ENCODE measurements at places on chromosomes 3 and 15.

DNA sequence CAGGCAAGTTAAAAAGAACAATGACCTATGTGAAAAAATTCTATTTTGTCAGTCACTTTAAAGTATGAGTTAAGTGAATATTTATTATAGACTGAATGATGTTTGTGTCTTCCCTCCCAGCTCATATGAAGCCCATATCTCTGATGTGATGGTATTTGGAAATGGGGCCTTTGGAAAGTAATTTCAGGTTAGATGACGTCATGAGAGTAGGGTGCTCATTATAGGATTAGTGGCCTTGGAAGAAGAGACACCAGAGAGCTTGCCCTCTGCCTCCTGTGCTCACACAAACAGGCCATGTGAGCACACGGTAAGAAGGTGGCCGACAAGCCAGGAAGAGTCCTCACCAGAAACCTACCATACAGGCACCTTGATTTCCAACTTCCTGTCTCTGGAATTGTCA, 138.8 kb upstream of the TNIK start:
- no peak for DNase-seq

GRCh38 chr15:77720655-77721054, 87.9 kb upstream of the LINGO1 start:
- DNase-seq, result no peak

DNA sequence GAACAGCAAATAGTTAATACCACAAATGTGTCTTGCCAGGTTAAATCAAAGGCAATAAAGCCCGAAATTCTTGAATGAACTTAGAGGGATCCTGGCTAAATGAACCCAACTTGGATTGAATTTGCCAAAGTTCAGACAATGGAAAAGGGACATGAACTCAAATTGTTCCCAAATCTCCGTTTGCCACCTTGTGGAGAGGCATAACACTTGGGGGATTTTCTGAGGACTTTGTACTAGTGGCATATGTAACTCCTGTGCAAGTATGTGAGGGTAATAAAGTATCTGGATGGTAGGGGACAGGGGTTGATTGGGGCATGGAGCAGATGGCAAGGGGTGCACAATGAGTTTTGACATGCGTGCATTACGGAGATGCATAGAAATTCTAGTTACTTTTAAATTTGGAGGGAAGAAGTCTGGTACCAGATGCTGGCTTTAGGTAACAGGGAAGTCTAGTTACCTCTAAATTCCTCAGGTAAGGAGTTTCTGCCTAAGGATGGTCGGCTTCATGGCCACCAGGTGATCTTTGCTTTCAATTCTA, 1.2 kb upstream of the TCAIM start:
- no peak for DNase-seq

- DNase-seq, result no peak
Measured at GRCh38 chr3:181631901-181632300, 79.8 kb upstream of the SOX2 start.

- DNase-seq, result no peak
Measured at GRCh38 chr3:128408012-128408692, 58.5 kb downstream of the DNAJB8 start.

DNA sequence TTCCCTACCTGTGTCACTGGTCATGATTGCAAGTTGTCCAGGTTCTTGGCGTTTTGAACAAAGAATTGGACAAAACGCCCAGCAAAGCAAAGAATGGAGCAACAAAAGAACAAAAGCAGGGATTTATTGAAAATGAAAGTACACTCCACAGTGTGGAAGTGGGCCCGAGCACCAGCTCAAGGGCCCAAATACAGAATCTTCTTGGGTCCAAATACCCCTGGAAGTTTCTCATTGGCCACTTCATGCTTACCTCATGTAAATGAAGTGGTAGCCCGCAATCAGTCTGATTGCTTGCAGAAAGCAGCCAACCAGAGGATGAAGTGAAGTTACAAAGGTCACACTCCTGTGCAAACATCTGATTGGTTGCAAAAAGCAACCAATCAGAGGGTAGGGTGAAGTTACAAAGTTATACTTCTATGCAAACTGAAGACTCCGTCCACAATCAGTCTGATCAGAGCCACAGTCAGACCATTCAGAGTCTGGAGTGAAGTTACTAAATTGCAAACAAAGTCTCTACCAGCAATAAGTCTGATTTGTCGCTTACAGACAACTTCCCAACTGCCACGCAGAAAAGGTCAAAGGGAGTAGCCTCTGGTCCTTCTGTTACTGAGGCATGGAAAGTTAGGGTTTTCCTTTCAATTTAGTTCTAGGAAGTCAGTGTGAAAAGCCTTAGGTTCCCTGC, 8.3 kb upstream of the TM4SF1 start:
- DNase-seq, result no peak

DNA sequence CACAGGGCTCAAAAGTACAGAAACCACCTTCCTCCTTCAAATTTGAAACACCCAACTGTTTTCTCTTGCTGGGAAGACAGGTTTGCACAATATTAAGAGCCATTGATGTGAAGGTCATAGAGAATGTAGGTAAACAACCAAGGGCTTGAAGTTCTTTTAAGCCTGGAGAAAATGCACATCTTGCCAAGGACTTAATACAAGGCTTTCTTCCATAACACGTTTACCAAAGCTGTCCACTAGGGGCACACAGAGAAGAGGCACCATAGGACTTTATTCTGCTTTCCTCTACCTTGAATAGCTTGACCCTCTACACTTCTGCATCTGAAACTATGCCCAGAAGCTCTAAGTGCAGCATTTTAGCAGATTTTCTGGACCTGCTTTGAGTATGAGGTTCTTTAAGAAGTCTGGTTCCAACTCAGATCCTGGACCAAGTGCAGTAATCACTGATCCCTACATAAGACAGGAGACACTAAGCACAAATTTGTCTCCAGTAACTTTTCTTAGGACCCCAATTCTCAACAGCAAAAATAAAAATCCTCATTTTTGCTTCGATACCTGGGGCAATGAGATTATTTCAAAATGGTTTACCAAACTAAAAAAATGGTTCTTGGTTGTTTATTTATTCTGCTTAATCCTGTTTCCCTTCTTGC, 138.0 kb downstream of the FBN1 start:
- DNase-seq, result no peak

- DNase-seq, result no peak
Measured at GRCh38 chr3:128078322-128078721, 26.1 kb downstream of the SEC61A1 start.

- no peak for DNase-seq
Measured at GRCh38 chr3:102084704-102085103, 235.4 kb downstream of the NFKBIZ start.

DNA sequence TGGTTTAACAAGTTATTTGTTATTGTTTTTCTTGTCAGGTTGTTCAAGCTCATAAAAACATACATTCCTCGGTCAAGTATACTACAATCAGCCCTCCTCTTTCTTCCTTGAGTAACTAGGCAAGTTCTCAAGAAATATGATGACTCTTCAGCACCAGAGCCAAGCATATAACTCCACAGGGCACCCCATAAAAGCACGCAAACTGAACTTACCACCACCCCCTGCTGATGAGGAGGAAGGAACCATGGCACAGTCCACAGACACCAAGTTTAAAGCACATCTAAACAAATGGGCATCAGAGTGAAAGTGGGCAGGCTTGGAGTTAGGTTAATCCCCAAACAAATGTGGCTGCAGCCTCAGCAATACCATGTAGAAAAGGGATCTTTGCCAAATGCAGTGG, 5.3 kb downstream of the IP6K2 start:
- no peak for DNase-seq

GRCh38 chr15:74843891-74844299, 939 bp upstream of the ULK3 start:
- no peak for DNase-seq

Data from stimulated activated CD4-positive, alpha-beta T cell treated with anti-CD3 and anti-CD28 coated beads, Interleukin-1b, Interleukin-23, amount 100 ng/mL, for 1 hour (primary cell).